ENCODE measurements at places on chromosomes 5 and 9.

- no peak for DNase-seq
These were observed 43.6 kb upstream of the KDM4C start for GRCh38 chr9:6714176-6714575.

DNA sequence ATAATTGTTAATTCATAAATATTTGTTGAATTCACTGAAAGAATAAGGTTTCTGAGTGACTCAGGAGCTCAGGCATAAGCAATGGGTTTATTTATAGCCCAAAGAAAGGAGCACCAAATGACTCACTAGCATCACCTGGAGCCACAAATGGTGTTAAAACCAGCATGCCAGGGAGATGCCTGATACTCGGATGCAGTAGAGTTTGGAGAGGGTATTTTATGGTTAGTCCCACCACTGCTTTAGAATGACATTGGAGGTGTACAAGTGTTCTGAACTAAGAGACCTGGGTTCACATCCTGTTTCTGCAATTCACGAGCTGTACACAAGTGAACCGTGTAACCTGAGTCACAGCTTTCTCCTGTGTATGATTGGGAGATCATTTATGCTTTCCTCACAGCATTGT lies 25.2 kb downstream of the CCL28 start:
- no peak for DNase-seq

- peak; percentile 50 for DNase-seq
These were observed 47.3 kb upstream of the PHYKPL start for GRCh38 chr5:178279723-178280438.

DNA sequence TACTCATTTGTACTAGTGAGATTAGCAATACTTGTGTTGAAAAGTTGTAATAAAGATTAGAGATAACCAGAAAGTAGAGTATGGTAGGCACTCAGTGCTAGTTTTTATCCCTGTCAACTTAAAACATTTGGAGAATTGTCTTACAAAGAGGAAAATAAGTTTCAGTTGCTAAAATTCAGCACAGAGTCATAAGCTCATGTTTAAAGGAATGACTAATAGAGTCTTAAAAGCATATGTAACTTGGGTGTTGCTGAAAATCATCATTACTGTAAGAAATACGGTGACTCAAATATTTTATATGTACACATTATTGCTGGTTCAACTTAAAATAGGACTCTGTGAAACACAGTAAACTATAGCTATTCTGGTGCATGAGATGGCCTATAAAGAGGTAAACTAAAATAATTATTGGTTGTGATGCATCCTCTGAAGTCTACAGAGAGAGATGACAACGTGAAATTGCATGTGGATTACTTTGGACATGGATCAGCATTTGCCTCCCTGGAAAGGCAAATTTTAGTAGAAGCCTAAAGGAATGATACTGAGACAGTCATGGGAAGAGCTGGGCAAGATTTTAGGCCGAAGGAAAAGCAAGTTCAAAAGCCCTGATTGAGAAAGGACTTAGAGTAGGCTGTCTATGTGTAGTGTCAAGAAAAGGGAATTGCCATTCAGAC lies 34.6 kb downstream of the SGCD start:
- no peak for DNase-seq

DNA sequence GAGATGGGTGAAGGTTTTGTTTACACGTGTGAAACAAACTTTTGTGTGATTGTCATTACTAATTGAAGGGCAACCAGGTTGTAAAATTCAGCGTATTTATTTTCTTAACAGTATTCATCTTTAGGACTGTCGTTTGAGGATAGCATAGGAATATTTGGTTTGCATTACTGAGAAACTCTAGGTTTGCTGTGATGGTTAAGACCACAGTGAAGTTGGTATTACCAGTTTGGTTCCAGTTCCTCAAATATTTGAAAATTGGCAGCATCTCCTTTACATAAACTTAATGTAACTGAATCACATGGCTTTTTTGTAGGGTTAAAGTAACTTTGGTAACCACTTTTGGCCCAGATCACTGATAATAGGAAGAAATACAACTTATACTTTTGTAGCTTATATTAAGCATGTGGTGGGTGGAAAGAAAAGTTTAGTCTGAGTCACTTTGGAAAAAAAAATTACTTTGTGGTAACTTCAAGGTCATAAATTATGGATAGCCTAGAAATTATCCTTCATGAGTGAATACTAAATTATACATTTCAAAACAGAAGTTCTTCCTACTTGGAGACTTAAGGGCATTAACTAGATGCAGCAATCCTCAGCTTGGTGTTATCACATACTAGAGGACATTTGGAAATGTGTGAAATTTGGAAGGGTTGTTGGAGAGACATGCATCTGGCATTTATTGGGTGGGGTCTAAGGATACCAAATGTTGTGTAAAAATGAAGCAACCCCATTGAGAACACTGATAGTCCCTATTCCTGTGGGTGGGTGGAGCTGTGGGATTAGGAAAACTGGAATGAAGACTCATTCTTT lies 33.9 kb downstream of the G3BP1 start:
- DNase-seq = no peak

DNA sequence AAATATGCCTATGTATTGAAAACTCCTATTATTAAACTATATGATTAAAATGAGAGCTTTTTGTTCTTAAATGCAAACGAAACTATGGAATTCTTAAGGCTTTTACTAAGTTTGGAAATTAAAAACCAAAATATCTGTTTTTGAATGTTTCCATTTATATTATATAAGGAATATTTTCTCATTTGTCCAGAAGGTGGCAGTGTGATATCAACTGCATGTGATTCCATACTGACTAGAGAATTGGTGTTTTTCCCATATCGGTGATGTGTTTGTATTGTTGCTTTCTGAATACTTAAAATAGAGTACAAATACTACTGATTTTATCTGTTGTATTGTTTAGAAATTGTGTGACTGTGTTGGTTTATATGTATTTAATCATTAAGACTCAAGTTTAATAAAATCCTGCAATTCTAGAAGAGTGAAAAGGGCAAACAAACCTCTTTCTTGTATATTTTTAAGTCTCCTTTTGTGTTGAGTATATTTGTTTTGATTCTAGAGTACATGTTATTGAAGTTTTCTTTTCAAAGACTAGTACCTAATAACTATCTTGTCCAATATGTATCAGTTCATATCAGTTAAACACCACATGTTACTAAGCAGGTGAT lies 320.8 kb downstream of the CCDC171 start:
- DNase-seq = no peak

- no peak for DNase-seq
These were observed 10.0 kb downstream of the SMARCA2 start for GRCh38 chr9:2024888-2025782.

GRCh38 chr9:5418481-5418880 lies 19.2 kb downstream of the PLGRKT start:
- no peak for DNase-seq

DNA sequence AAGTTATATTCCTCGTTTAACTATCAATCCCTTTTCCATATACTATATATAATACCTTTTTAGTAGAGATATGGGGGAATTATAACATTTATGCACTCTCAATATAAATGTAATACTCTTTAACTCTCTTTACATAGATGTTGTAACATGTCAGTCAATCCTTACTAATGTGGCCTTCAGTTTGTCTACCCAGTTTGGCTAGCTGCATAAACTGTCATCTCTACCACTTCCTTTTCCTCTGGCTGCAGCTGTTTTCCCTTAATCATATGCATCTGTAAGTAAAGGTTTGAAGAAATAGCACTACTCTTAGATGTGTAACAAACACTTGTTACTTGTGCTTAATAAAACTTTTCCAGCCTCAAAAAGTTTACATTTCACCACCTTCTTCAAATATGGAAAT lies 13.4 kb downstream of the ABHD17B start:
- DNase-seq = no peak

- no peak for DNase-seq
These were observed 124.7 kb downstream of the WNK2 start for GRCh38 chr9:93308676-93309075.

DNA sequence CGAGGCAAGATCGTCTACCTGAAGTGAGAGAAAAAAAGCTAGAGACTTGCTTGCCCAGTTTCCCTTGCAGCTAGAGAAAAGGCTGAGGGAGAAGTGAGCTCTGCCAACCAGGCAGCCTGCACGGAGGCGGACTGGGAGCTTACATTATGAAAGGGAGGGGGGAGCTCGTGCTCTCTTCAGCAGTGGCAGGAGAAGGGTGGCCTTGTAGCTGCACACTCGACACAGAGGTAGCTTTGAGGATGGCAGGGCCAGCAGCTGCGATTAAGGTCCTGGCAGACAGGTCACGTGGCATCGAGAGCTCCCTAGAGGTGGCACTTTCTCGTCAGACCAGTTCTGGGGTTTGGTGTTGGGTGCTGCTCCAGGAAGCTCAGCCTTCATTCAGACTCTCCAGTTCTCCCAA lies 26.7 kb downstream of the APBA1 start:
- no peak for DNase-seq

- no peak for DNase-seq
These were observed 258.0 kb downstream of the NR3C1 start for GRCh38 chr5:143145243-143146160.

GRCh38 chr9:130833031-130833990 lies 1.7 kb upstream of the ABL1 start:
- DNase-seq = no peak

DNA sequence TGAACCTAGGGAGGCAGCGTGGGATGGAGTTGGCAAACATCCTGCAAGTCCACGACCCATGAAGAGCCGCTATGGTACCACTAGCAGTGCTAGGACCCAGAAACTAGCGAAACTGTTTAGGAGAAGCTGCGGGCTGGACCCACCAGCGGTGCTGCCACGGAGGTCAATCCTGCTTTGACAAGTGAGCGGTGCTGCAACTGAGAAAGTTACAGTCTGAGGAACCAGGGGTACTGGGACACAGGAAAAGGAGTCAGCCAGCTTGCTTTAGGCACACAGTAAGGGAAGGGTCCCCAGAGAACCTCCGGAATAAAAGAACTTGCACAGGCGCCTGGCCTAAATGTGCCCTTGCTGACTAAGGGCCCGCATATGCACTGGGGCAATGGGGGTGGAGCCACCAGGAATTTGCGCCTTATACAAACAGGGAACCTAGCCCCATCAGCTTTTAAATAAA lies 23.6 kb upstream of the ANXA2R start:
- DNase-seq = no peak

GRCh38 chr9:93001031-93001430 lies 53.7 kb downstream of the FGD3 start:
- peak; percentile 51 for DNase-seq

DNA sequence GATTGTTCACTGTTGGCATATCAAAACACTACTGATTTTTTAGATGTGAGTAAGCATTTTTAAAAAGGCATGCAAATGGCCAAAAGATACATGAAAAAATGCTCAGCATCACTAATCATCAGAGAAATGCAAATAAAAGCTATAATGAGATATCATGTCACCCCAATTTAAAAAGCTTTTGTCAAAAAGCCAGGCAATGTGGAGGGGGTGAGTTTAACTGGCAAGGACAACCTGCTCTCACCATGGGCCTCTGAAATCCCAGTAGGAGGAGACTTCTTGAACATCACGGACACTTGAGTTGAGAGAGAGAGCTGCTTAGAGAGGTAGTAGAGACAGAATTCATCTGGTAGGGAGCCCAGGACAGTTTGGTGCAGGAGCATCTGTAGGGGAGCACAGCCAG lies 347.1 kb upstream of the MPDZ start:
- no peak for DNase-seq

DNA sequence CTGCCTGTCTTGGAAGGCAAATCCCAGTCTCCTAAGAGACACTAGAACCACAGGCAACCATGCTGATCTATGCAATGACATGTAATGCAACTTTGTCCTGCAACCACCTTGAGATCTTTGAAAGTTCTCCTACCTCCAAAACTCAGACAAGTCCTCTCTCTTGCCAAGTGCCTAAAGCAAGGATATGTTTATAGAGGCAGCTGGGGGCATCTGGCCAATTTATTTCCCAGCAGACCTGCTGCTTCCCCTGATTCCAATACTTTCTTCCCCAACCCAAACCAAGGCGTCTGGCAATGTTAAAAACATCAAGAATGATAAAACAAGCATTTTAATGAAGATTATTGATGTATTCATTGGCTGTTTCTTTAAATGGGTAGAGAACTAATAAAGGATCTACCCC lies 138.4 kb downstream of the DOCK8 start:
- no peak for DNase-seq

DNA sequence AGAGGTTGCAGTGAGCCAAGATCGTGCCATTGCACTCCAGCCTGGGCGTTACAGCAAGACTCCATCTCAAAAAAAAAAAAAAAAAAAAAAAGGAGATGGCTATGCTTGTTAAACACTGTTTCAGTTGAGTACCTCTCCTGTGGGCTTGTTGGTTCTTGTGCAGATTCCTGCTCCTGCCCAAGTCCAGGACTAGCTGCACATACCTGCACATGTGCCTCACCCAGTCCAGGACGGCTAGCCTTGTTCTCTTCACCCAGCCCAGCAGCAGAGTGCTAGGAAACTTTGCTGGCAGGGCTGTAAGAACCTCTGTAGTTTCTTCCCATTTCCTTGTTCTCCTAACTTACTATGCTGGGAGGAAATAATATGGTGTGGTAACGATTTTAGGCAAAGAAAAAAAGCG lies 234.1 kb upstream of the DMRT1 start:
- no peak for DNase-seq

GRCh38 chr5:65721050-65721719 lies 724 bp downstream of the SGTB start:
- peak; percentile 49 for DNase-seq

DNA sequence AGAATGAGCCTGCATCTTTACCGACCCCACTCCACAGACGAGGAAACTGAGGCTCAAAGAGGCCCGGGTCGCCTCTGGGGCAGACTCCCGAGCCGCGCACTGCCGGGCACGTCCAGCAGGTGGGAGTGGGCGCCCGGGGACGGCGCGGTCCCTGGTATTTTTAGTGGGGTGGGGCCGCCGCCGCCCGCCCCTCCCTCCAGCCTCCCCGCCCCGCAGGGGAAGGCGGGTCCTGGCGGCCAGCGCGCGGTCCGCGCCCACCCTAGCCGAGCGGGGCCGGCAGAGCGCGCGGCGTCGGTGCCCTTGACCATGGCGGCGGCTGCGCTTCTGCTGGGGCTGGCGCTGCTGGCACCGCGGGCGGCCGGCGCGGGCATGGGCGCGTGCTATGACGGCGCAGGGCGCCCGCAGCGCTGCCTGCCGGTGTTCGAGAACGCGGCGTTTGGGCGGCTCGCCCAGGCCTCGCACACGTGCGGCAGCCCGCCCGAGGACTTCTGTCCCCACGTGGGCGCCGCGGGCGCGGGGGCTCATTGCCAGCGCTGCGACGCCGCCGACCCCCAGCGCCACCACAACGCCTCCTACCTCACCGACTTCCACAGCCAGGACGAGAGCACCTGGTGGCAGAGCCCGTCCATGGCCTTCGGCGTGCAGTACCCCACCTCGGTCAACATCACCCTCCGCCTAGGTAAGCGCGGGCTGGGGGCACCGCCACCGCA lies at the start of gene LAMC3:
Gene LAMC3, plus strand, starts transcription at position 266 of the 710 bp plus-strand sequence. Its CDS starts 41 bp downstream, at position 307.
- DNase-seq = no peak

- DNase-seq = no peak
These were observed 175.3 kb upstream of the ZNF608 start for GRCh38 chr5:124921694-124922093.

GRCh38 chr5:98076501-98076900 lies 697.0 kb upstream of the RGMB start:
- no peak for DNase-seq

- DNase-seq = no peak
These were observed 52.5 kb downstream of the GADD45G start for GRCh38 chr9:89657295-89657694.

- no peak for DNase-seq
These were observed 187.7 kb upstream of the PTGER4 start for GRCh38 chr5:40492056-40492455.

- DNase-seq = no peak
These were observed 172.9 kb upstream of the PTCH1 start for GRCh38 chr9:95689669-95690068.

- no peak for DNase-seq
These were observed 368 bp downstream of the SURF1 start for GRCh38 chr9:133355881-133356357.

GRCh38 chr9:124206391-124206790 lies 51.4 kb upstream of the NEK6 start:
- no peak for DNase-seq

- no peak for DNase-seq
These were observed 7.2 kb downstream of the ANKHD1 start for GRCh38 chr5:140408750-140409241.
